ENCODE measurements at places on chromosomes 7 and 10. TPM values are rescaled to one million over a fixed set of nuclear protein-coding genes. Genes with fewer than 3 reads are reported as not detected.
A peak's percentile ranks its signal among the peaks of the same experiment; 100 is the strongest.

GRCh38 chr10:4786043-4786839 lies 39.8 kb upstream of the AKR1E2 start:
- no peak for DNase-seq

DNA sequence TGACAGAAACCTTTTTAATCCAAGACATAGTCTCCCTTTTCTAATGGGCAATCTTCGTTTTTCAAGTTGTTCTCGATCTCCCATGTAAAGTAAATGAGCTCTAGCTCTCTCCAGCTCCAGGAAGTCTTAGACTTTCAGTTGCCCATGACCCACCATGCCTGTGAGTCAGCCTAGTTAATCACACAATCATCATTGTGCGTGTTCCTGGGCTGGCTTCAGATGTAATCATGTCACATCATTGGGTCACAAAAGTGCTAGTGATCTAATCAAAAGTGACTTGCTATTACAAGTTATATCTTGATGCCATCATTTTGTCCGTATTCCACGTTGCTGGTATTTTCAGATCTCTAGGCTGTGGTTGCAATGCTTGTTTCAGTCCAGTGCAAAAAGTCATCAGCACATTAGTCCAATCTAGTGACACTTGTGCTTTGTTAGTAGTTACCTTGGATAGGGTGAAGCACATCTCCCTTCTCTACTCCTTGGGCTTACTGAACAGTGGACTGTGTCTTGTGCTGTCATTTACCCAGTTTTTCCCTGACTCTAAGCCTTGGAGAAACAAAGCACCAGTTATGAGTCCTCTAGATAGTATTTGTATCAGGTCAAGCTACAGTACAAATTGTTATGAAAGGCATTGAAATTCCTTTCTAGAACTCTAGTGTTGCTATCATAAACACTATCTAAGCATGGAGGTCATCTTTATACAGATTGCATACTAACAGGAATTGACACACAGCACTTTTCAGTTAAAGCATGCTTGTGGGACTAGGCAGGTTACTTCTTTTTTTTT lies 316.6 kb downstream of the GFRA1 start:
- no peak for DNase-seq

DNA sequence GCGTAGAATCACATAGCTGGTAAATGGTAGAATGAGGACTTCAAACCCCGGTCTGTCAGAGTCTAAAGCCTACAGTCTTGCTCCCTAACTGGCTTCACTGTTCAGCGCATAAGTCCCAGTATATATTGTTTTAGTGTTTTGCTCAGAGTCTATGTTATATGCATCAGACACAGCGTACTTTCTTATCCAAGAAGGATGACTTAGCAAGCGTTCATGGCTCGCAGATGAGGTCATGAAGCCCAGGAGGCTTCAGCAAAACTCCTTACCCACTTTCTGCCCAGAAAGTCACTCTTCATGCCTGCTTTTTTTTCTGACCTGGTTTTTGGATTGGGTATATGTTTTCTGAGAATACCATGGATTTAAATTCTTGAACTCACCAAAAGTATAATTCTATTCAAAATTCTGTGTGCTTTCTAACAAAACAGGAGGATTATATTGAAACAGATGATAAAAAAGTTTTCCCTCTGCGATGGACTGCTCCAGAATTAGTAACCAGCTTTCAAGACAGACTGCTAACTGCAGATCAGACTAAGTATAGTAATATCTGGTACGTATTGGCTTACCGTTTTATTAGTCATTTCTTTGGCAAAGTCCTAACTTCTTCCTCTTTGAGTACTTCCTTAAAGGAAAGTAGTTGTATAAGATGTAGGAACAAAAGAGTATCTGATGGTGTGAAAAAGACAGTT lies 24.6 kb upstream of the BHLHA15 start:
- DNase-seq: peak; percentile 63

GRCh38 chr7:38679419-38679818 lies 48.2 kb upstream of the AMPH start:
- DNase-seq: no peak

GRCh38 chr10:80588546-80588945 lies 50.8 kb downstream of the SH2D4B start:
- no peak for DNase-seq

- DNase-seq: no peak
Measured at GRCh38 chr10:102401735-102402511, 6.4 kb downstream of the NFKB2 start.

DNA sequence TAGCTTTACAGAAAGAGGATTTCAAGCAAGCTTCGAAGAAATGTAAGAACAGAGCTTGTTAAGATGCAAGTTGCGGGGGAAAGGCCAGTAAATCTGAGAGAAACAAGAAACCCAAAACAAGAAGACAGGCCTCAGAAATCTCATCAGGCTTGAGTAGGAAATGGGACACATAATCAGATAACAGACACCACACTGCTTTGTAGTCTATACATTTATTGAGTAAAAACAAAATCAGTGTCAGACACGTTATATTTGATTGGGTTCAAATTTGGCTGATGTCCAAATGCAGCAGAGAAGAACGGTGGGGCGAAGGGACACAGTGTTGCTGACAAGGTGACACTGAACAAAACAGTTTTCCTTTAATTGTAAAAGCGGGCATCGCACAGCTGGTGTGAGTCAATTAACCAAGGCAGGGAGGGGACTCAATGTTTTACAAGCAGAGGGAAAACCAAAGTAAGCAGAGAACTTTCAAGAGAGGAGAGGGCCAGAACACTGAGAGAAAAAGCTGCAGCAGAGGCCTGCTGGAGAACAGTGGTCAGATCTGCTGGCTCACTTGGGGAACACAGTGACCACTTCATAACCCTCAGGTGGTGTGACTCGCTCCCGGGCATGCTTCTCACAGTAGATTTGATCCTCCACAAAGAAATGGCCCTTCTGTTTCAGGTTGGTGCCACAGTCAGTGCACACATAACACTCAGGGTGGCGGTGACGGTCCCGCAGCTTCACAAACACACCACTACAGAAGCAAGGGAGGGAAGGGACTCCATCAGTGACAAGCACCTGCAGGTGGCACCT lies 43.5 kb downstream of the ACSM6 start:
- DNase-seq: no peak

FAS gene
- total RNA-seq: 6.0 TPM

Measured in endothelial cell of umbilical vein (primary cell).